ENCODE measurements at places on chromosomes 3 and 15. TPM values are rescaled to one million over a fixed set of nuclear protein-coding genes. Genes with fewer than 3 reads are reported as not detected.
A peak's percentile ranks its signal among the peaks of the same experiment; 100 is the strongest.

Gene GOLGA6L24
- total RNA-seq = not detected

Gene P2RY14
- total RNA-seq = not detected

Gene DAZL
- total RNA-seq = 0.04 TPM

- no peak for DNase-seq
Measured at GRCh38 chr15:47813748-47814384, 96.6 kb downstream of the SEMA6D start.

DNA sequence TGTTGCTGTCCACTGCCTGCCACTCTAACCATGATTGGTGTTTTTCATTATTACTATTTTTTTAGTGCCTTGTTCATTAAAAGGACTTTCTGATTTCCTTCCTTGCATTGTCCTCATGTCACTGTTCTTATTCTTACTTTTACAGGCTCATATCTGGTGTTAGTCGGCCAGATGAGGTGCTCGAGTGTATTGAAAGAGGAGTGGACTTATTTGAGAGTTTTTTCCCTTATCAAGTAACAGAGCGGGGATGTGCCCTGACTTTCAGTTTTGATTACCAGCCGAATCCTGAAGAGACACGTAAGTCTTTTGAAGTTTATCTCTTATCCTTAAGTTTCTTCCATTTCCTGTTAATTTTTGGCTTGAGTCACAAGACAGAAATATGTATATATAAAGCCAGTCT is 23.2 kb downstream of the QTRT2 start:
- DNase-seq = no peak

DNA sequence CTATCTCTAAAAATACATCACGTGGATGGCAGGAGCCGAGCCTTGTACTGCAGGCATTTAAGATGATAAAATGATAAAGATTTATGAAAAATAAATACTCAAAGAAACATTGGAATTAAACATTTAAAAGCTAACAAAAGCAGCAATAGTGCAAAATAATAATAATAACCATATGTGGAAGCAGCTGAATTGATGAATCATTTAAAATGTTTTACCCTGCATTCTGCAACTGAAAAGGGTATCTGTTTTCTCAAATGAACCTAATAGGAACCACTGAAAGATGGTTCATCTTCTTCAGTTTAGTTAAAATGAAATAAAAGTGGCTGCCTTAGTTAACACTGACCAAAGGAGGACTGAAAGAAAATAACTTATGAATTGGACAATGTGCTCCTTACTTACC is 436.1 kb downstream of the TUSC7 start:
- no peak for DNase-seq

GRCh38 chr3:152656214-152656971 is 178.5 kb upstream of the P2RY1 start:
- DNase-seq = no peak

Gene PDZRN3
- not detected for total RNA-seq

GRCh38 chr3:195566797-195567196 is 16.9 kb downstream of the APOD start:
- DNase-seq = peak; percentile 45

DNA sequence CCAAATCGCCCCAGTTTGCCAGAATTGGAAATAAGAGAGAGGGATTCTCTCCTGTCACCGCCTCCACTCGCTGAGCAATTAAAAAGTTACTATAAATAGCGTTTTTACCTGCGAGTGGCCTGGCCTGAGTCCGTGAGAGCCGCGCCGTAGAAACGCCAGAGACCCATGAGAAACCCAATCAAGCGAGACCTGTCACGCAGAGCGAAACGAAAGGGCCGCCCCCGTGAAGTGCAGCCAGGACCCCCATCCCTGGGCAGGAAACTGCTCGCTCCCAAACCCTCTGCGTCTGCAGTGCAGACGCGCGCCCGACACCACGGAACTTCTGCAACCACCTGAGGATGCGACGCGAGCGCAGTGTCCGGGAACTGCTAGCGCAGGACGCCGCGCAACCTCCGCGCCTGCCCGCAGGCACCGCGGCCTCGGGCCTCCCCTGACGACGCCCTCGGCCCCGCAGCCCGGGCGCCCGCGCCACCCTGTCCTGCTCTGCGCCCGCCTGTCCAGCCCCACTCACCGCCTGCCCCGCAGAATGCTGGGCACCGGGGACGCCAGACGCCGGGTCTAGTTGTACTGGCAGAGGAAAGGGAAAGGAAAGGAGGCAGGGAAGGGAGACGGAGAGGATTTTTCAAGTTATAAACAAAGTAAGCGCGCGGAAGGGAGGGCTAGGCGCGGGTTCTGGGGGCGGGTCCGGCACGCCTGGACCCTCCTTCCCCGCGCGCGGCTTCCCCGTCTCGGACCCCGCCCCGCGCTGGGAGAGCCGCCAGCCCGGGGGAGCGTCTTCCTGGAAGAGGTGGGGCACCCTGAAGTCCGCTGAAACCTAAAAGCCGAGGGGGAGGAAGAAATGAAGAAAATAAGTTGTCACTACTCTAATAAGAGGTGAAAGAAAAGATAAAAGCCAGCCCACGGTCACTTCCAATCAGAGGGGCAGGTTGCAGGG is at the start of gene PLSCR4:
PLSCR4 (minus strand) TSS at position 657 of the 934 bp plus-strand sequence. CDS start 29,034 bp downstream, outside the sequence.
- DNase-seq = peak; percentile 66

DNA sequence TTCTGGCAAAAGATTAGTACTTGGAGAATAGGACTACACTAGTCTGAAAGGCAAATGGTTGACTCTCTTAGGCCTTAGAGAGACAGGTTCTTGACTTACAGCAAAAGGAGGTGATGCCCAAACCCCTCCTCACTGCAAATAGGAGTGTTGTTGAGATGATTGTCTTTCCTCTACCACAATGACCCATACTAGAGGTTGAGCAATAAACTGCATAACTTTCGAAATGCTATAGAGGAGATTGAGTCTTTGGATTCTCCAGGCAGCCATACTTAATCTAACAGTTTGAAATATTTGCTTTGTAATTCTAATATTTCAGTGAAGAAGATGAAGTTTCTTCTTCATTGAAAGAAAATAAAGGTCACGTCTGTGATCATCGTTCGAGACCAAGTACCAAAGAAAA is 498.5 kb upstream of the GBE1 start:
- peak; percentile 12 for DNase-seq

DNA sequence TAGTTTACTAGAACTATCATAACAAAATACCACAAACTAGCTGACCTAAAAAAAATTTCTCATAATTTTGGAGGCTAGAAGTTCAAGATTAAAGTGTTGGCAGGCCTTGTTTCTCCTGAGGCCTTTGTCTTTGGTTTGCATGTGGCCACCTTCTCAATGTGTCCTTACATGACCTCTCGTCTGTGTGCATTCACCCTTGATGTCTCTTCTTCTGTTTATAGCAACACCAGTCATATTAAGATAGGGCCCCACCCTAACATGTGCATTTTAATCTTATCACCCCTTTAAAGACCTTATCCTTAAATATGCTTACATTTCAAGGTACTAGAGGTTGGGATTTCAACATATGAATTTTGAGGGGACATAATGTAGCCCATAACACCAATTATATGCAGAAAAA is 177.0 kb downstream of the ZBBX start:
- no peak for DNase-seq

Gene BUB1B
- total RNA-seq = 96.4 TPM

- no peak for DNase-seq
Measured at GRCh38 chr15:85473455-85473854, 93.1 kb downstream of the AKAP13 start.

Gene SLC51B
- total RNA-seq = not detected

GRCh38 chr3:174907628-174908407 is 48.7 kb downstream of the NAALADL2 start:
- DNase-seq = peak; percentile 17

All from PC-3 (cell line).